ENCODE measurements at places on chromosomes 6 and 20.

DNA sequence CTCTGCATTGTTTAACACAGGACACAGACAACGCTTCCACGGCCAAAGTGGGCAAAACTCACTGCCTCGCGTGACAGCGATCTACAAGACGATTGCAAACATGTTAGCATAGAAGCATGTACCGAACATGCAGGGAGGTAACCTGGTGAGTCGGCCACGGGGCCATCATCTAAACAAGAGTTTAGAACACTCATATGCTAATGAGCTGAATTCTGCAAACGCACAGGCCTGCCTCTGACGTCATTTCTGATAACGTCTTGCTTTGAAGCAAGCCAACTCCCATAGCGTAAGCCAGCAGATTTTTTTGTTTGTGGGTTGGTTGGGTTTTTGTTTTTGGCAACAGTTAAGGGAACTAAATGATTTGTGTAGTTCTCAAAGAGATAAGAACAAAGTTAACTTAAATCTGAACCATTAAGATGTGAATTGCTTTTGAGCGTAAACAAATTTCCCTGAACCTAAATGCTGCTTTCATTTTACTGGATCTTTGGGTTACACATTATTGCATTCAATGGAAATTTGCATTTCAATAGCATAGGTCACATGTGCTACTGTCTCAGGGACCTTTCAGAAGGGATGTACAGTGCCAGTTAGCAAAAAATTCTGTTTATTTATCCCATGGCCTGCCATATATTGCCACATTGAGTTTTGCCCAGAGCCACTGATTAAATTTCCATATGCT lies 184.5 kb upstream of the PDE10A start:
- no peak for DNase-seq

GRCh38 chr6:67265996-67266921 lies 1368.8 kb upstream of the ADGRB3 start:
- no peak for DNase-seq

DNA sequence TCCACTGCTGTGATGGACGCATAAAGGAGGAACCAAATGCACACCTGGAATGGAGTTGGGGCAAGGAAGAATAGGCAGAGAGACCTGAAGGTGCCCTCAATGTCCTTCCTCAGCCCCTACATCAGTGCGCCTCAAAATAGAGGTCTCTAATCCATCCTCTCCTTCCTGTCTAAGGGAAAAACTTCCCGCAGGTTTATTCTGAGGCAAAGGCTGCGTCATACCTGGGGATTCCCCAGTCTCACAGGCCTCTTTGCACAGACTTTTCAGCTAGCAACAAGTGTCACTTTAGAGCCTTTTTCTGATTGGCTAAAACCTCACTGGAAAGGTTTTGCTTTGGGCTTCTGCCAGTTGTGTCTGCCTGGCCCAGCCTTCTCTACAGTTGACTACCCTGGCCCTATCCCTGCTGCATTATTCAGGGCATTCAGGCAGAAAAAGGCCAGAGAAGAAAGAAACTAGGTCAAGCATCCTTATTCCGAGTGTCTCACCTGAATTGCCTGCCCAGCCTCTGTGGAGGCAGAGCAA lies 1.8 kb upstream of the HLA-DQB1 start:
- no peak for DNase-seq

DNA sequence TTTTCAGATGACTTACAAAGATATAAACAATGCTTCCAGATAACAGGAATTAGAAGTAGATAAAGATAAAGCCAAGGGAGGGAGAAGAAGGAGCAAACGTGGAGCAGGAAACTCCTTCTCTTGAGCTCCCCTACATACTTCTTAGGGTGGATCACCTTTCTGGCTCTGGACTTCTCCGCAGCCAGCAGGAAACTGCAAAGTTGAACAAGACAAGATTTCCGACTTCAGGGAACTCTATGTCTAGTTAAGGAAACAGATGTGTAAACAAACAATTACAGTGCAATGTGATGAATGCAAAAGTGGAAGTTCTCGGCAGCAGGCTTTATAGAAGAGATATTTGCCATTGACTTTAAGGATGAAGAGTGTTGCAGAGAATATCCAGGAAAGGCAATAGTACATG lies 134.0 kb upstream of the MARCKS start:
- DNase-seq, result no peak

DNA sequence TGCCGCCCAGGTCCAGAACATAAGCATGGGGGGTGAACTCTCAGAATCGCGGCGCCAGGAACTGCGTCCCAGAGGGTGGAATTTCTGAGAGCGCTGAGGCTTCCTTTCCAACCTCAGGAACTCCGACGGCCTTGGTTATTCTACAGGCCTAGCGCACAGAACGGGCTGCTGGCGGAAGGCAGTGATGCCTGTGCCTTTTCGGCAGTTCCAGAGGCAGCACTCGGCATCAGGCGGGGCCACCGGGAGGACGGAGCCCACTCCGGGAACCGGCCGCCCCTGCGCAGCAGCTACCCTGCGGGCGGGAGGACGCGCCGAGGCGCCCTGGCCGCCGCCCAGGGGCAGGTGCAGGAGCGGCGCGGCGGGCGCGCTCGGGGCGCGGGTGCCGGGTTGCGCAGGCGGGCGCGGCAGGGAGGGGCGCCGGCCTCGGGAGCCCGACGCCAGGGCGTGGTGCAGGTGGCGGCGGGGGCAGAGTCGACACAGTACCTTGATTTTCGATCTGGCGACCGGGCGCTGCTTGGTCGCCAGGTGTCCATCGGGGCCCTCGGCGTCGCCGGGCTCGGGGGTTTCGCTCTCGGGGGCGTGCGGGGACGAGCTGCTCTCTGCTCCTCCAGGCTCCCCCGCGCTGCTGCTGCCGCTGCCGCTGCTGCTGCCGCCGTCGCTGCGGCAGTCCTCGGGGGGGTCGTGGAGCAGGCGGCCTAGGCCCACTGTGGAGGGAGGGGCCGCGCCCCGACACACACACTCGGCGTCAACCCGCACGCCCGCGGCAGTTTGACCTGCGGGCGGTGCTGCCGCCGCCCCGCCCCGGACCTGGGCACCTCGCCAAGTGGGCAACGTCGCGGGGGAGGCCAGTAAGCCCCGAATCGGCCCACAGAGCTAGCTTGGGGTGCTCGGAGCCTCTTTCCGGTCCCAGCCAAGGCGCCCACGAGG lies 1.3 kb downstream of the OVOL2 start:
- DNase-seq, result no peak

GRCh38 chr20:34573541-34574300 lies 15.2 kb downstream of the MAP1LC3A start:
- no peak for DNase-seq

GRCh38 chr20:40008177-40008576 lies 680.9 kb downstream of the MAFB start:
- DNase-seq, result no peak

- no peak for DNase-seq
Observed at GRCh38 chr20:12764053-12764452, 244.7 kb upstream of the SPTLC3 start.

GRCh38 chr6:72850040-72850439 lies 228.2 kb downstream of the KCNQ5 start:
- no peak for DNase-seq

- no peak for DNase-seq
Observed at GRCh38 chr6:134537146-134537555, 219.2 kb upstream of the SGK1 start.

DNA sequence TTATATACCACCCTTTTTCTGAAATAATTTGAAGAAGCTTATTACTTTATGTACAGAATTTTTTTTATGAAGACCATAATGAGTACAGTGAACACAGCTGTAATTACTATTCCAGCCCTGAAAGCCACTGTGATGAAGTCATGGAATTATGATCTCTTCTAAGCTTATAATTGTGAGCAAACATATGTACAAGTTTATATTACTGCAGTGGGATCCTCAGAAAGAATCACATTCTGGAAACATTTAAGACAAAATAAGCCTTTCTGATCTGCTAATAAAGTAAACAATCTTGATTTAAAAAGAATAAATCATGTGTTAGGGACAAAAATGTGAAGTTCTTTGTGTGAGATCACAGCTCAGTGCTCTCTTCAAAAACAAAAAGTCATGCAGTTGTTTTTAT lies 560.4 kb downstream of the CD109 start:
- no peak for DNase-seq

- no peak for DNase-seq
Observed at GRCh38 chr6:150008588-150008987, 16.7 kb downstream of the RAET1L start.

Data from stimulated activated CD8-positive, alpha-beta memory T cell treated with anti-CD3 and anti-CD28 coated beads, Interleukin-12 subunit alpha, Interleukin-12 subunit beta, amount 100 ng/mL, for 1 hour (primary cell).